ENCODE measurements at places on chromosomes 6 and 20.

- no peak for DNase-seq
Observed at GRCh38 chr6:166586424-166587156, at the start of gene RAMACL. Gene RAMACL, minus strand, starts transcription at chr6:166586678. Its CDS starts 201 bp downstream, at chr6:166586477.

DNA sequence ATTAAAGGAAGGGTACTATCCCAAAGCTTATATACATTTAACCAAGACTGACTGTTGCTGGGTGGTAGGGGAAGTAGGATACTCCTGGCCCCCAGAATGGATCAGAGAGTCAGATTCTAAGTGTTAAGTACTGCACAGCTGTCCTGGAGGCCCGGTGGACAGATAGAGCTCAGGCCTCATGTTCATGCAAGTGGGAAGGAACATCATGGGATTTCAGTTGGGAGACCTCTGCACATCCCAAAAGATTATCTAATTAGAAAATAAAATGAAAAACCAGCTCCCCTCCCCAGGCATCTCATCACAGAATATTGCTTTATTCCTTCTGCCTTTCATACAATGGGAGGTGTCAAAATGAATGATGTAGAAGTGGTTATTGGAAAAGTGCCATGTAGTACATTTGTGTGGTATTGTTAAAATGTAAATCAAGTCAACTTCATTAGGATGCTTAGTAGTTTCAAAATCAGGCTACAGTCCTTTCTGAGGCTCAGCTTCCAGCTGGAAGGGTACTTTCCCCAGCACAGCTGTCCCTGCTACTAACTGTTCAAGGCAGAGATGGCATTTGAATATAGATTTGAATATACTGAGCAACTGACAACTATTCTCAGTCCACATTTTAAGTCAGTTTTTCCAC, 82.9 kb downstream of the SLC35B3 start:
- no peak for DNase-seq

DNA sequence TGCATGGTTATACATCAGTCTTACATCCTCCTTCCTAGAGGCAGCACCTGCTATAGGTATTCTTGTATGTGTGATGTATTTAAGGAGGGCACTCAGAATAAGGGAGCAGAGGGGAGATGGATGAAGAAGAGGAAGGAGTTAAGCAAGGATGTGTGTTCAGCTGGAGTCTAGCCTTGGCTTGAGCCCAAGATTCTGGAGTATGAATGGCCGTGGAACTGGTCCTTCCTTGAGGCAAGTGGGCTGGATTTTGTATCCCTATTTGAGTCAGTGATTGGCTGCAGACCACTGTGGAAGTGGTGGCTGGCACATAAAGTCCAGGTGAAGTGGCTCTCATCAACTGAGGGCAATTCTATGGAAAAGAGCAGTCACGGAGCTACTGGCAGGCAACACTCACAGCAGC, 112.0 kb upstream of the RNF24 start:
- no peak for DNase-seq

DNA sequence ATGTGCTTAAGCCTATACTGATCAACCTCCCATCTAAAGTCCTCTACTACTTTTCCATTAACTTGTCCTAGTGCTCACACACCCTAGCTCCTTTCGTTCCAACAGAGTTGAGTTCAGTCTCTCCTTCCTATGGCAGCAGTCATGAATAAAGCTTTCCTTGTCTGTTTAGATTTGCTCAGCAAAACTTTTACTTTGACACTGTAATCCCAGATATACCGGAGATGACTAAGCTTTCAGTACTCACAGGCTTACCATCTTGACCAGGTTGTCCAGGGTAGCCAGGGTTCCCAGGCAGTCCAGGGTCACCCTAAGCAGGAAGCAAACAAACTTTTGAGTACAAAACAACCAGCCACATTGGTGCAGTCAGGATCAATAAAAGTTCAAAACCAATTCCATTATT, 90.7 kb downstream of the COL21A1 start:
- no peak for DNase-seq

GRCh38 chr20:16387666-16388065, 185.6 kb downstream of the KIF16B start:
- no peak for DNase-seq

GRCh38 chr20:38112261-38112929, 52.7 kb downstream of the TGM2 start:
- no peak for DNase-seq

- no peak for DNase-seq
Observed at GRCh38 chr6:1263850-1264377, 48.0 kb upstream of the FOXQ1 start.

Data from GF-D8 (cell line).